GM12878 (cell line): ENCODE measurements at places on chromosomes 1 and 21.

- DNase-seq: no peak
Measured at GRCh38 chr1:9737057-9737456, 85.5 kb downstream of the PIK3CD start.

- DNase-seq: no peak
Measured at GRCh38 chr1:11978301-11978700, 1.9 kb upstream of the MFN2 start.

GRCh38 chr21:36534656-36535055, 54.7 kb upstream of the CLDN14 start:
- DNase-seq: no peak

GRCh38 chr1:16391411-16391810, 24.4 kb downstream of the SZRD1 start:
- no peak for DNase-seq

DNA sequence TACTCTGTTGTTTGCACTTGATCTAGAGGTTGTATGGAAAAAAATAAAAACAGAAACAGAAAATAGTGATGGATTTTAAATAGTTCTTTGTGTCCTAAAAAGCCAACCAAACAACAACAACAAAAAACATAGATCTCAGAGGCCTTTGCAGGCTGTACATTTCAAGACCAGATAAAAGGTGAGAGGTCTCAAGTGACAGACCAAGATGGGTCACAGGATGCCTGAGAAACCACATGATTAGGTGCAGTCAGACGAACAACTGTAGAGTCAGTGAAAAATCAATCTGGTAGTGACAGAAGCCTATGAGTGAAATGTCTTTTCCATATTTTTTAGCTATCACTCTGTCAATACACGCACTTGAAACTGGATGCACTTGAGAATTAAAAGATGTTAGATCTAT, 193.5 kb upstream of the SAMSN1 start:
- DNase-seq: no peak

DNA sequence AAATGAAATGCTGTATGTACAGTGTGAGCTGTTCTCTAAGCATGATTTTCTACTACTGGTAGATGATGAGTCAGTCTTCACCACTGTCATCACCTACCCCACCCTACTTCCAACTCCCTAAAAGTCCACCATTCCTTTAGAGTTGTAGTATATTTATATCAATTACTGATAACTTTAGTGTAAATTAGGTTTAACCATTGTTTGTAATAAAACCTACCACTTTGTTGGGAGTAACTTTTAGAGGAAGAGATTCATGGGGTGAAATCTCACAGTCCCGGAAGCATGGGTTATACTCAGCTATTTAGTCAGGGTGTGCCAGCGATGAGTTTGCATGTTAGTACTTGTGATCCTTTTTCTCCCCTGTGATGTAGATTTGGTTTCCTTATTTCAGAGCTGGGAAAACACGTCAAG, 17.1 kb downstream of the MORC3 start:
- no peak for DNase-seq

DNA sequence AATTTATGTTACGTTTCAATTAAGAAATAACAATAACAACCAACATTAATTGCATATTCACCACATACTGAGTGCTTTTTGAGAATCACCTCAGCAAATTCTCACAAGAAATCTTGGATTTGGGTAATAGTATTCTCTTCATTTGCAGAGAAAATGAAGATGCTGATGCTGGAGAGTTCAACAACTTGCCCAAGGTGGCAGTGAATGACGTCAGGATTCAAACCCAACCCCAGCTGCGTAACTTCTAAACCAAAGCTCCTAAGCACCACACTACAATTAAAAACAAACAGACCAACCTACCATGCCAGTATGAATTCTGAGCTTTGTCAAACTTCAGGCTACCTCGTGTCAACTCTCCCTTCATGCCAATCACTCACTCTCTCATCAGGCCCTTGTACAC, 46.7 kb upstream of the GJB5 start:
- no peak for DNase-seq

GRCh38 chr21:29166323-29166722, 35.9 kb downstream of the MAP3K7CL start:
- DNase-seq: no peak
